Stimulated activated CD4-positive, alpha-beta T cell treated with anti-CD3 and anti-CD28 coated beads, Interleukin-4, amount 100 ng/mL, for 24 hours (primary cell): ENCODE measurements at places on chromosomes 6 and 20.

GRCh38 chr6:131116755-131117360 is 18.4 kb upstream of the AKAP7 start:
- DNase-seq = no peak

DNA sequence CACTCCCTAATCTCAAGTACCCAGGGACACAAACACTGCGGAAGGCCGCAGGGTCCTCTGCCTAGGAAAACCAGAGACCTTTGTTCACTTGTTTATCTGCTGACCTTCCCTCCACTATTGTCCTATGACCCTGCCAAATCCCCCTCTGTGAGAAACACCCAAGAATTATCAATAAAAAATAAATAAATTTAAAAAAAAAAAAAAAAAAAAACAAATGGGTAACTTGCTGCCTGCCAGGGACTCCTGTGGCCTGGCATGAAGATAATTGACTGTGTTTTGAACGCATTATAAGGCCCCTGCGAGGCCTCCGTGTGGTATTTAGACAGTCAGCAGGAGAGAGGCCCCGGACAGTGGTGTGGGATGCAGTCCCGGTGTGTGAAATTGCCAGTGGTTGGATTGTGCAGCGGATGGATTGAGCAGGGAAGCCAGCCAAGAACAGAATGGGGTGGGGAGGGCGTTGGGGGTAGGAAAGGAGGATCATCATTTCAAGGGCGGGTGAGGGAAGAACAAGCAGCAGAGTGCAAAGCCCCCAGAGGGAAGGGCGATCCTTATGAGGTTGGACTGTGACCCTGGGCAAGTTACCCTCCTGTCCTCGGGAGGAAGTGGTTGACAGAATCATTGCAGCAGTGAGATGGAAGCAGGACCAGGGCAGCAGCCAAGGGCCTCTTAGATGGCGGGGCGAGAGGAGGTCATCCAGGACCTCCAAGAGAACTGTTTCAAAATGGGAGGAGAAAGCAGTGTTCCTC is 43.3 kb downstream of the PPARD start:
- no peak for DNase-seq

- no peak for DNase-seq
These were observed 5.0 kb downstream of the ANGPT4 start for GRCh38 chr20:910870-911770.

DNA sequence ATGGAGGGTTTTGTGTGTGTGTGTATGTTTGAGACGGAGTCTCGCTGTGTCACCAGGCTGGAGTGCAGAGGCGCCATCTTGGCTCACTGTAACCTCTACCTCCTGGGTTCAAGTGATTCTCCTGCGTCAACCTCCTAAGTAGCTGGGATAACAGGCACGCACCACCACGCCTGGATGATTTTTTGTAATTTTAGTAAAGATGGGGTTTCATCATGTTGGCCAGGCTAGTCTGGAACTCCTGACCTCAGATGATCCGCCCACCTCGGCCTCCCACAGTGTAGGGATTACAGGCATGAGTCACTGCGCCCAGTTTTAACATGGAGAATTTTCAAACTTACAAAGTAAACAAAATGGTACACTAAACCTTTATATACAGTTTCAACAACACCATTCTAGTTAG is 22.8 kb downstream of the AMD1 start:
- no peak for DNase-seq

GRCh38 chr6:116872771-116873170 is 4.3 kb upstream of the RFX6 start:
- no peak for DNase-seq

GRCh38 chr6:36980129-36980528 is 5.9 kb downstream of the MTCH1 start:
- no peak for DNase-seq

- DNase-seq = no peak
These were observed 15.1 kb upstream of the CCDC170 start for GRCh38 chr6:151478670-151479069.

DNA sequence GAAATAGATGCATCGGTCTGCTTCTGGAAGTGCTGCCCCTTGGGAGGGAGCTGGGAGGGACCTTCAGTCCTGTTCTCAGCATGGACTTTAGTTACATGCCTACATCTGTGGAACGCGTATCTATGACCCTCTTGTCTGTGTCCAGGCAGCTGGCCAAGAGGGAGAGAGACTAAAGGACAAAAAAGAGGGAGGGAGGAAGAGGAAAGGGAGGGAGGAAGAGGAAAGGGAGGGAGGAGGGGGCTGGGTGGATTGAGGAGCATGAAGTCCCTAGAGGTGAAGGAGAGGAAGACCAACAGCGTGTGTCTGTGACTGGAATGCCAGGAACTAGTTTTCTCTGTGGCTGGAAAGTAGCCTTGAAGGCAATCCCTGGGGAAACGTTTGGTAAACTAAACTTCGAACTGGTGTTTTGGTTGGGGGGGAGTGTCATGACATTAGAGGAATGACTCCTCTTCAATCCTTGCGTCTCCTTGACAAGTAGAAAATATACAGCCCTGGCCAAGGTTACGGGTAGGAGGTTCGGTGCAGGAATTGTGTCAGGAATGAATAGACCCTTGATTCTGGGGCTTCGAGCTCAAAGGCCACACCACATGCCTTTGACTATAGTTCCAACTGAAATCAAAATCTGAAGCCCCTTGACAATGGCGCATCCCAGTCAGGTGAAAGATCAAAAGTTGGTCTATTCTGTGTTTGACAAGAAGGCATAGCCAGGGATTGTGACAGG is 52.0 kb upstream of the PLEKHG1 start:
- no peak for DNase-seq

DNA sequence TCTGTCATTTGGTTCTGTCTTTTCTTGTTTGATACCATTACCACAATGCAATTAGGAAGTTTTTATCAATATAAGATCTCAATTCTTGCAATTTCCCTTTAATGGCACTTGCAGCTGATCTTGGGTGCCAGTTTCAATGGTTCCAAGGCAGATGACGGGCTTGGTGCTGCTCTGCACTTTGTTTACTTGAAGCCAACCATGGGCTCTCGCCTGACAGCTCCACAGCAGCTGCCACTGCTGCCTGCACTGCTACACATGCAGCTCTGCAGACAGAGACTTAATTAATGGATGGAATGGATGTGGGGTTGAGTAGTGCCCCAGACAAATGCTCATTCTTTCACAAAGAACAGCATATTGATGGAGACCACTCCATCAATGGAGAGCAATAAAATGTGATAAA is 1024.3 kb upstream of the EPHA7 start:
- no peak for DNase-seq

DNA sequence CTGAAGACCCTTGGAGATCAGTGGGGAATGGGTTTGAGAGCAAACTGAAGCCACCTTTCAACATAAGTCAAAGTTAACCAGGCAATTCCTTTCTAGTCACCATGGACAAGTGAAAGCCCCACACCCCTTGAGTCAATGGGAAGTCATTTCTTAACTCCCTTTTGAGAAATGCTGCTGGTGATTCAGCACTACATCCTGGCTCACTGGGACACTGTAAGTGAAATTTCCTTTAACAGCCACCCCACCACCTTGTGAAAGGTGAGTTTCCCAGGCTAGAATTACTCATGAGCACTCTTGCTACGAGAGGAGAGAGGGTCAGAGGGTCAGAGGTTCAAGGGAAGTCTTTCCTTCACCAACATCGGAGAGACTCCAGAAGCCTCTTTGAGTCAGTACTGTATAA is 93.3 kb upstream of the MARCKS start:
- DNase-seq = no peak

GRCh38 chr6:40457261-40457660 is 129.9 kb downstream of the LRFN2 start:
- DNase-seq = no peak

- DNase-seq = no peak
These were observed 383.3 kb upstream of the CITED2 start for GRCh38 chr6:139757784-139758183.

- peak; percentile 56 for DNase-seq
These were observed 32.5 kb upstream of the PIM1 start for GRCh38 chr6:37137201-37138090.

- DNase-seq = no peak
These were observed 101.1 kb upstream of the SCAF8 start for GRCh38 chr6:154632119-154632518.

DNA sequence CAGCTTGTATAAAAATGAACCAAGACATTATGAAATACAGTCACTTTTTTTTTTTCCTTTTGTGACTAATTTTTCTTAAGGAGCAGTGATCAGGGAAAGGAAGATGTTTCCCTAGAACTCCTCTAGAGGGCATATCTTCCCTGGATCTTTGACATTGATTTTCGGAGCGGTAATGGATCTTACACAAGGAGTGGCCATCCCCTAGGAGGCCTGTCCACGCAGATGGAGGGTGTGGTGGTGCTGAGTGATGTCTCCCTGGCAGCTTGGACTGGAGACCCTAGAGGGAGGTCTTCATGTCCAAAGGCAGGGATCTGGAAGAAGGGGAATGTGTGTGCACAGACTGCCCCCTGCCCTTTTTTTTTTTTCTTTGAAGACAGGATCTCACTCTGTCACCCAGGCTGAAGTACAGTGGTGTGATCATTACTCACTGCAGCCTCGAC is 7.0 kb upstream of the KIFC1 start:
- no peak for DNase-seq

DNA sequence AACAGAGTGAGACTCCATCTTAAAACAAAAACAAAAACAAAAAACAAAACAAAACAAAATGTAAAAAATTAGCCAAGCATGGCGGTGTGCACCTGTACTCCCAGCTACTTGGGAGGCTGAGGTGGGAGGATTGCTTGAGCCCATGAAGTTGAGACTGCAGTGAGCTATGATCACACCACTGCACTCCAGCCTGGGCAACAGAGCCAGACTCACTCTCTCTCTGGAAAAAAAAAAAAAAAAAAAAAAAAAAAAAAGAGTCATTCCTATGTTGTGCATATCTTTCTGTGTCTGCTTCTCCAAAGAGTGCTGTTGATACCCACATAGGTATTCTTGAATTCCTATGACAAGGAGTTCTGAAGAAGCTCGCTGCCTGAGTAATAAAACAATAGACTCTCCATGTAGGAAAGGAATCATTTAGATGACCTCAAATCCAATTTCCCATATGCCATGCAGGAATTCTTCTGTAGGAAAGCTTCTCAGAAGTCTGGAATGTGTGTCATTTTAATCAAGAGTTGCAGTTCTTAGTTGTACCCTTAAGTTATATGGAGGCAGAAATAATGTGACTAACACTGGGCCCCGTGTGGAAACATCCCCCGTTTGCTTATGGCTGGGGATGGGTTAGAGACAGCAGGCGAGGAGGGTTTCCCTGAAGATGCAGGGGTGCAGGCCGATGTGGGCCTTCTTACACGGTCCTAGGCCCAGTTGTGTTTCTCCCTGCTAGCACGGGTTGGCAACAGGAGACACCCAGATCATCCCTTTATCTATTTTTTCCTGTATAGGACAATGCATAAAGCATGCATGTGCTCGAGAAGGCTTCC is 79.4 kb downstream of the ZDHHC14 start:
- no peak for DNase-seq

DNA sequence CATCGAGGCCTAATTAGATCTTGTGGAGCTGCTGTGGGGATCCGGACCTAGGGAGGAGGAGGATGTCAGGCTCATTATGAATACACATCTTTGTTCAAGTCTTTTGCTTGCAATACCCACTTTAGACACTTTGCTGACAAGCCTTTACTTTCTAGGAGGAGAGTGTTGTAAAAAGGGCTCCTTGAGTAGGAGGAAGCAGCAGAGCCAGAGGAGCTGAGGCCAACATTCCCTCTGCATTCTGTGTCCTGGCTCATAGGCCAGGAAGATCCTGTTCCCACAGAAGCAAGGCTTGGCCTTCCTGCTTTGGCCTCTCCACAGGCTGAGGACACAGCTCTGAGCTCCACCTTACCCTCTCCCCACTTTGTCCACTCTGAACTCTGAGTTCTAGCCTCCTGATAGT is 67.1 kb downstream of the TPD52L1 start:
- DNase-seq = no peak

DNA sequence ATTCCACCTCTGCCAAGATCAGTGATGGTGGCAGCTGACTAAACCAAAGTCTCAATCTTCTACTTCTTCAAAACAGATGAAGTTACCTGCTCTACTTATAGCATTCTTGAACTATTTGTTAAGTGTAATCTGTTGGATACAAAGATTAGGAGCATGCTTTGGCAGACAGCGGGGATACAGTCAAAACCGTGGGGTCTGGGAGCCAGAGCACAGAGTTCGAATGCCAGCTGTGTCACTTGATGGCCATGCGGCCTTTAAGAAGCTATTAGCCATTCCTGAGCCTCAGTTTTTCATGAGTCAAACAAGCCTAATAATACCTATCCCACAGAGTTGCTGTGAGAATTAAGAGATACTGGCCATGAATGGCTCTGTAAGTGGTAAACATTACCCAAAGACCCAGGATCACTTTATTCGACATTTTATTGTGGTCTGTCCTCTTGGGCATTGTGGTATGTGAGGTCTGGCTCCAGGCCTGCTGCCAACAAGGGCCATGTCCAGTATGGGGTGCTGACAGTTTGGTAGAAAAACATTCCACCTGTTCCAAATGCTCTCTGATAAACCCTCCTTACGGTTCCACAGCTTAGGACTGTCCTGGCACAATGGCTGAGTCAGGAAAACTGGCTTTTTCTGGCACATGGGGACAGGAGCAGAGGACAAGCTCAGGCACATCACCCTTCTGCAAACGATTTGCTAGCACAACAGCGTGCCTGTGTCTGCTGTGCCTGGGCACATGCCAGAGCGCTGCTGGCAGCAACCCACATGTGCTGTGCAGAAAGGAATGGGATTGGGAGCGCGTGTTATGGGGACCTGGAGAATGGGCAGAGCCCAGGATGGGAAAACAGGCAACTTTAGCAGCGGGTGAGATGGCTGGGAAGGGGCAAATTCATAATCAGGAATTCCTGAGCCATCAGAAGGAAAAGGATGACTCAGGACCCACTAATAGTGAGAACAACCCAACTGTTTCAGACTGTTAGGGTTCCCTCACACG is 15.7 kb upstream of the FAM83C start:
- no peak for DNase-seq
